Pulmonary artery endothelial cell (primary cell): ENCODE measurements at places on chromosomes 2 and 18. TPM values are rescaled to one million over a fixed set of nuclear protein-coding genes. Genes with fewer than 3 reads are reported as not detected.

GRCh38 chr2:190551928-190552327, 17.4 kb upstream of the NEMP2 start:
- DNase-seq = no peak

Gene EVX2
- not detected in 2 replicates for total RNA-seq

Gene CFAP65
- under 0.01 TPM in 1 of 2 replicates, not detected in the other for total RNA-seq

DNA sequence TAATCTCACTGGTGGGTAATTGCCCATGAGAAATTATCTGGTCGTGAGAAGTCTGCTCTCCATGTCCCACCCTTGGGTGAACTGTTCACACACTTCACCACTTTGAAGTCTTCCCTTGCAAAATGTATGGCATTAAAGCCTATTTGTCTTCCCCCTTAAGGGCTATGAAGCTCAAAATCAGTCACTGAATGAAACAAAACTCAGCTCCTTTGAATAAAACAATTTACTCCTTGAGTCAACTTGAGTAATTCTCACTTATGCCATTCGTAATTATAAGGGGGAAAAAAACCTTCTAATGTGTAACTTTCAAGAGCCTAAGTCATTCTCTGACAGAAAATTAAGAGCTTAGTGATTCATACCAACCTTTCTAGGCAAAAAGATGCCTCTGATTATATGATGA, 48.8 kb upstream of the REL start:
- no peak for DNase-seq

DNA sequence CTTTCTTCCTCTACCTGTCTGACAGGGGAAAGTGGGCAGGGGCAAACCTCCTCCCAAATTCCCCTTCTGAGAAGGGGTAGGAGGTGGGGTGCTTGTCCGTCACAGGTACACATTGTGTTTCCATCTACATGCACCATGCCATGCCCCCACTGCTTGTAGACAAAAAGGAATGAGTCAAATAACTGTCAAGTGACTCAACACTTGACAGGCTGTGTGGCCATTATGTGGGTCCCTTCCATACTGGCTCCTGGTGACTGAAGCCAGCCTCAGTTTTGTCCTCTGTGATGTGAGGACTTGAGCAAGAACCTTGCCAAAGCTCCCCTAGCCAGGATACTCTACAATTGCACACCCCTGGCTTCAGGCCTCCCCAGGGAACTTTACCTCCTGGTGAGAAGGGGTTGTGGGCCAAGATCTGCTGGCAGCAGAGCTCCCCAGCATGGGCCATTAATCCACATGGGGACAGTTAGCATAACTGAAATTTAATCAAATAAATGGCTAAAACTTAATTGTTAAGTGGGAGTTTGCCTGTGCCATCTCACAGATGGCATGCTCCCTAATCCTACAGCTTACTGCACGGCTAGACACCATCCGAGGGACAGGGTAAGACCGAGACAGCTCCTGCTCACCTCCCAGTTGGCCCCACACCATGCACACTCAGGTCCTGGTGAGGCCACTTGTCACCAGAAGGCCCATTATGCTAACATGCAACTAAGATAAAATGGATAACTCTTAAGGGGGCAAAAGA, 140.2 kb downstream of the BCL11A start:
- no peak for DNase-seq

GRCh38 chr2:68861330-68861729, 9.9 kb downstream of the BMP10 start:
- DNase-seq = no peak

Gene NYAP2
- not detected in 2 replicates for total RNA-seq

GRCh38 chr2:127051116-127052056, 55.6 kb downstream of the BIN1 start:
- no peak for DNase-seq
